D721Med (cell line): ENCODE measurements at places on chromosomes 2 and 18.

DNA sequence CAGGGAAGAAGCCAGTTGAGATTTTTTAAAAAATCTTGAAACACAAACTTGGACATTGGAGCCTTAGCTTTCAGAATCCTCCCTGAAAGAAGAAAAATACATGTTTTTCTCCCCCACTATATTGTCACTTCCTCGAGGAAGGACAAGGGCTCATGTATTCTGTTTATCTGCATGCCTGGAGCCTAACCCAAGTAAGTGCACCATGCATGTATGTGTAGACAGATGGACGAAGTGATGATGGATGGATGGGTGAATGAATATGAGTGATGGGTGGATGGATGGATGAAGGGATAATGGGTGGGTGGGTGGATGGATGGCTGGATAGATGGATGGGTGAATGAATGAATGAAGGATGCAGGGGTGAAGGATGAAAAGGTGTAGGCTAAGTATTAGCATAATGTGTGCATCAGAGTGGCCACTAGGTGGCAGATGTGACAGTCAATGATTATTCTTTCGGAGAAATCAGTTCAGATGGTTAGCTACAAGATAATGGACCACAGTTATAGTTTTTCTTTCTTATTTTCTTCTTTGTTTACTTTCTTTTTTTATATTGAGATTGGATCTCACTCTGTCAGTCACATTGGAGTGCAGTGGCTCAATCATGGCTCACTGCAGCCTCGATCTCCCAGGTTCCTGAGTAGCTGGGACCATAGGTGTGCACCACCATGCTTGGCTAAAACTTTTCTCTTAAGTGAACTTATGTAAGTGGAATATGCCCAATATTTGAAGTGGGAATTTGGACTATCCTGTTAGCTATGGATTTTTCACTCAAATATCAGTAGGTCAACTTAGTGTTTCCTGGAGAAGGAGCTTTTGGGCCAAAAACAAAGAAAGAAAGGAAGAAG is 18.5 kb upstream of the CCDC93 start:
- no peak for DNase-seq

DNA sequence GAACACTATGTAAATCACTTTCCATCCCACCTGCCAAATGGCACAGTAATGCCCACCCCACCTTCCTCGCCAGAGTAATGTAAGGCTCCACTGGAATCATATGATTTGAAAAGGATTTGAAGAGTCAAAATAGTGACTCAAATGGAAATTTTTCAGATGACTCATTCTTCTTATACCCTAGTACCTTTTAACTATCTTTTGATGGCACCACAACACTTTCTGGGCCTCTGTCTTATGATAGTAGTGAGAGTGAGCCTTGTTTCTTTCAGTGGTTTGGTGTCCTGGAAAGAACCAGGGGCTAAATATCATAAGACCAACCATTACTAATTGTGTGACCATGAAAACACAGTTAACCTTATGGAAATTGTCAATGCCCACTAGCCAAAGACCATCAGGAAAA is 235.4 kb upstream of the SLC14A2 start:
- no peak for DNase-seq

- no peak for DNase-seq
Measured at GRCh38 chr2:127843677-127844076, 14.3 kb downstream of the POLR2D start.

- DNase-seq = no peak
Measured at GRCh38 chr2:236008006-236008405, 160.2 kb downstream of the GBX2 start.

GRCh38 chr2:187404431-187405110 is 43.5 kb downstream of the CALCRL start:
- DNase-seq = no peak

- no peak for DNase-seq
Measured at GRCh38 chr18:56884511-56884910, 233.4 kb downstream of the WDR7 start.

GRCh38 chr2:138536302-138536701 is 34.7 kb downstream of the SPOPL start:
- DNase-seq = no peak

- no peak for DNase-seq
Measured at GRCh38 chr18:49708662-49709346, 104.5 kb downstream of the ACAA2 start.

DNA sequence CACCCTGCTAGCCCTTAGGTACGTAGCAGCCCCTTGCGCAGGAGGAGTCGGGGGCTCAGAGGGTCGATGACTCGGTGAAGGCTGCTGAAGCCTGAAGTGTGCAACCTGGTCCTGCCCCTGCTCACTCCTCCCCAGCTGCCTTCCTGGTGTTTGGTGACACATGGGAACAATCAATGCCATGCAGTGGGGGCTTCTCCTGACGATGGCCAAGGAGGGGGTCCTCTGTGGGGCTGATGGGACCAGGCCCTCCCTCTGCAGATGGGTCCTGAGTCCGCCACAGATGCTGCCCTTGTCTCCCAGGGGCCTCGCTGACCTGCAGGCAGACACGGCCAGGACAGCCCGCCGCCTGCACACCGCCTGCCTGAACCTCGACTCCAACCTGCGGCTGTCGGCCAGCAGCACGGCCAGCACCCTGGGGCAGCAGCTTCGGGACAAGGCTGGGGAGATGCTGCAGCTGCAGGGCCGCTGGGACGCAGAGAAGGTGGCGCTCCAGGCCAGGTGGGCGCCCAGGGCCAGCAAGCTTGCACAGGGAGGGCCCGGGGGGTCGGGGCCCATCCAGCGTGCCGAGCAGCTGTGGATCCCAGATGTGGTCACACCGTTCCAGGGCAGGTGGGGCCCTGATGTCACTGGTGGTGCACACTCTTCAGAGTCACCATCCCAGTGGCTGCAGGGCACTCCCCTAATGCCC is 24.6 kb downstream of the CROCC2 start:
- no peak for DNase-seq

- DNase-seq = no peak
Measured at GRCh38 chr2:181861379-181861778, 30.2 kb upstream of the ITPRID2 start.

DNA sequence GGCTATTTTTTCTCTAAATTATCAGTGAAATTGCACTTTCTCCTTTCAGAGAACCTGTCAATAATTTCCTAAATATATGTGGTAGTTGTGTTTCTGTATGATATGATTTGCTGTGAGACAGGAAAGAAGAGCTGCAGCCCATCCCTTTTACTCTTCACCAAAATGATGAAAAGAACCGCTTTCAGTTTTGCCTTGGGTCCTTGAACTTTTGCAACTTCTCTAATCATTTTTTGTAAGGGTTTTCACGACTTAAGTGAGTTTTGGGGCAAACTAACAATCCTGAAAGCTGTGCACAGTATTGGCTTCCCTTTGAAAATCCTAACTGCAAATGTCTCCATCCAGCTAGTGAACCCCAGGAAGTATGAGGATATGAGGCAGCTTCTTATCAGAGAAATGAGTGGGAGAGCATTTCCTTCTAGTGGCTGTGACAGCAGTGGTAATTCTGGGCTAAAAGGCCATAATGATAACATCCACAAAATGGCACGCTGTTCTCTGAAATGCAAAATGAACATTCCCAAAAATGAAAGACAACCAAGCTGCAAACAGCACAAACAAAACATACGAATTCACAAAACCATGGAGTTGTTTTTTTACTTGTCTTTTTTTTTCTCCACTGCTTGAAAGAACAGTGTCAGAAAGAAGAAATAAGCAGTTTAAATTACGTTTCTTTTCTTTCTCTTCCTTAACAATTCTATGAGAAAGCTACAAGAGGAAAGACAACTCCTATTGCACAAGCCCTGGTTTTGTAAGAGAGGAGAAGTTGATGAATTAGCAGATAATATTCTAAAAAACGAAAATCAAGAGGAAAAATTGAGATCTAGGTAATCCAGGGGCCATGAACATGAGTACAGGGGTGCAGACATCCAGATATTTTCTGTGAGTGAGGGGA is 1291.6 kb upstream of the ZEB2 start:
- DNase-seq = no peak

GRCh38 chr18:53749766-53750165 is 474.7 kb downstream of the MBD2 start:
- DNase-seq = no peak

DNA sequence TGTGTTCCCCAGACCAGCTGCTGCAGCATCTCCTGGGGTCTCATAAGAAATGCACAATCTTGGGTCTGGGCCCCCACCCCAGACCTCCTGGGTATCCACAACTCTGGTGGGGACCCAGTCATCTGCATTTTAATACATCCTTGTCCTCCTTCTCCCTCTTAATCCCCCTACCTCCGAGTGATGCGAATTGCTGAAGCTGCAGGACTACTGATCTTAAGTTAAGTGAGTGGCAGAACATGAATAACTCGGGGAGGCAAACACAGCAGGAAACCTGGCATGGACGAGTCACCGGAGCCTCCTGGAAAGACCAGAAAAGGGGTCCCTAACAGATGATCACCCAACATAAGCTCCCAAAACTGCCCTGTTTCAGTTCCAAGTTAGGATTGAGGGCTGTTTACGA is 283.2 kb upstream of the MGAT5 start:
- no peak for DNase-seq

DNA sequence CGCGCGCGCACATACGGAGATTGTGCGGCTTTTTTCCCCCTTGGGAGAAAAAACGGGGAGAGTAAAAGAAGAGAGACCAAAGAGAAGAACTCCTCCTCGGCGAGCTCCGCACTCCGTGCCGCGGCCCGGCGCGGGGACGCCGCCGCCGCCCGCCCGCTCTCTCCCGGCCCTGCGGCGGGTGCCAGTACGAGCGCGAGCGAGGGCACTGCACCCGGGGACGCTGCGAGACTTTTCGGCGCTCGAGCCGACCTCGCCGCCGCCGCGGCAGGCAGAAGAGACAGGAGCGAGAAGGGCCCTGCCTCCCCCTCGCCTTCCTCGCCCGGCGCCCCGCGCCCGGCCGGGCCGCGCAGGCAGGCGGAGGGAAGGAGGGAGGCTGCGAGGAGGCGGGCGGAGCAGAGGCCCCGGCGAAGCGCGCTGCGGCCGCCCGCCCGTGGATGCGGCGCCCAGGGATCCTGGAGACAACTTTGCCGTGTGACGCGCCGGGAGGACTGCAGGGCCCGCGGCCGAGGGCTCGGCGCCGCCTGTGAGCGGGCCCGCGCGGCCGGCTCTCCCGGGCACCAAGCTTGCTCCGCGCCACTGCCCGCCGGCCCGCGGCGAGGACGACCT is 857 bp upstream of the INHBB start:
- no peak for DNase-seq

GRCh38 chr2:25365241-25365640 is 23.5 kb upstream of the DNMT3A start:
- DNase-seq = no peak

DNA sequence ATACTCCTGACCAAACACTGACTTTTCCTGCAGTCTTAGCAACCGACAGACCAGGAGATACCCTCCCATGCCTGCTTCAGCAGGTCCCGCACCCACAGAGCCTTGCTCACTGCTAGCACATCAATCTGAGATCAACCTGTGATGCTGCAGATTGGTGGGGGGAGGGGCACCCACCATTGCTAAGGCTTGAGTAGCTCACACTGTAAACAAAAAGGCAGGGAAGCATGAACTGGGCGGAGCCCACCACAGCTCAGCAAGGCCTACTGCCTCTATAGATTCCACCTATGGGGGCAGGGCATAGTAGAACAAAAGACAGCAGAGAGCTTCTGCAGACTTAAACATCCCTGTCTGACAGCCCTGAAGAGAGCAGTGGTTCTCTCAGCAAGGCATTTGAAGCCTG is 109.7 kb downstream of the SP100 start:
- no peak for DNase-seq

- DNase-seq = no peak
Measured at GRCh38 chr2:215952860-215953637, 60.3 kb downstream of the MREG start.
